ENCODE measurements at places on chromosomes 2 and 18. TPM values are rescaled to one million over a fixed set of nuclear protein-coding genes. Genes with fewer than 3 reads are reported as not detected.

Gene DSC3
- under 0.01 TPM for total RNA-seq

Gene PLA2R1
- 0.93 TPM for total RNA-seq

Gene DCDC2C
- not detected for total RNA-seq

Gene ATP9B
- total RNA-seq, result 21.3 TPM

Gene DSC1
- not detected for total RNA-seq

Gene LAPTM4A
- total RNA-seq, result 129 TPM

Gene CFAP221
- not detected for total RNA-seq

Gene IL1F10
- not detected for total RNA-seq

Measured in melanocyte of skin (primary cell).